G401 (cell line): ENCODE measurements at places on chromosomes 3 and 15.
A peak's percentile ranks its signal among the peaks of the same experiment; 100 is the strongest.

GRCh38 chr3:42836150-42837123 lies 27.2 kb downstream of the ACKR2 start:
- no peak for DNase-seq

DNA sequence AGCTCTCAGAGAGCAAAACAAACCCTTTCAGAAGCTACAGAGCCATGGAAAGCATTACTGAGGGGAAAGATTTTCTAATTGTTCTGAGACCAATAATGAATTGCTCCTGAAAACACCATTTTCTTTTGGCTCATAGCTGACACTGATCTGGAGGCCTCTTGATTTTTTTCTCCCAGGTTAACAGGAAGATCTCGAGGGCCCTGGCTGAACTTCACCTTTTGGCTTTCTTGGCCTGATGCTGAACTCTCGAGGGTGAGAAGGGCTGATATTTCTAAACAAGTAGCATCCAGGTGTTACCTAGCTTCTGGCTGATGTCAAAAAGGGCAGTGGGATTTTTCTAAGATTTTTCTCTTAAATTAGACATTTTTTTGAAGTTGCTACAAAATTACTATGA lies 19.9 kb upstream of the NFKBIZ start:
- DNase-seq = no peak

GRCh38 chr15:101246824-101247745 lies 4.8 kb downstream of the CHSY1 start:
- DNase-seq = no peak

DNA sequence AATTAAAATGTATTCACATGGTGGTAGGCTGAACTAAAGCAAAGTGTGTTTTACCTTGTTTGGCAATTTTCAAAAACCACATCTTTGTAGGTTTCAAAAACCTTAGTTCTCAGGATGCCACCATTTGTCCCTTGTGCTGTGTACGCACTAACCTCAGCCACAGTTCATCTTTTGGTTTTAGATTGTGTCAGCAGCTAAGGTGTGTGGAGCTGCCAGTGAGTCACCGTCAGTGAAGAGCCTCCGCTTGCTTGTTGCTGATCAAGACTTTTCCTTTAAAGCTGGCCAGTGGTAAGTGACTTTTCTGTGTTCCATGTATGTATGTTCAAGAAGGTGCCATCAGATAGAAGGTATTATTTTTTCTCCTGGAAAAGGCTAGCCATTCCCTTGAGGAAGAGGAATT lies 21.1 kb downstream of the OXNAD1 start:
- DNase-seq = no peak

DNA sequence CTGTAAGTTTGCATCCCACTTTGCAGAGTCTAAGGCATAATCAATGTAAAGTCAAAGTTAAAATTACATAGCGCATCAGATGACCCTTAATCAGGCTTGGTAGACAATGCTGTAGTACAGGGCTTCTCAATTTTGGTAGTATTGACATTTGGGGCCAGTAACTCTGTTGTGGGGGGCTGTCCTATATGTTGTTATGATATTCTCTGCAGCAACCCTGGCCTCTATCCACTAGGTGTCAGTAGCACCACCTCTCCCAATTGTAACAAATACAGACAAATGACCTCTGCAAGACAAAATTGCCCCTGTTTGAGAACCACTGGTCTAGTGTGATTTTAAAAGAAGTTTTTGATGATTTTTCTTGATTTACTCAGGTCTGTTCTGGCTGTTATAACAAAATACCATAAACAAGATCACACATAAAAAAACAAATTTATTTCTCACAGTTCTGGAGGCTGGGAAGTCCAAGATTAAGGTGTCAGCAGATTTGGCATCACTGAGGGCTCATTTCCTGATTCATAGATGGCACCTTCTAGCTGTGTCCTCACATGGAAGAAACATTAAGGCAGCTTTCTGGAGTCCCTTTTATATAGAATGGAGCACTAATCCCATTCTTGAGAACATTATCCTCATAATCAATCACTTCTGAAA lies 37.6 kb upstream of the SLC9A9 start:
- peak; percentile 58 for DNase-seq

DNA sequence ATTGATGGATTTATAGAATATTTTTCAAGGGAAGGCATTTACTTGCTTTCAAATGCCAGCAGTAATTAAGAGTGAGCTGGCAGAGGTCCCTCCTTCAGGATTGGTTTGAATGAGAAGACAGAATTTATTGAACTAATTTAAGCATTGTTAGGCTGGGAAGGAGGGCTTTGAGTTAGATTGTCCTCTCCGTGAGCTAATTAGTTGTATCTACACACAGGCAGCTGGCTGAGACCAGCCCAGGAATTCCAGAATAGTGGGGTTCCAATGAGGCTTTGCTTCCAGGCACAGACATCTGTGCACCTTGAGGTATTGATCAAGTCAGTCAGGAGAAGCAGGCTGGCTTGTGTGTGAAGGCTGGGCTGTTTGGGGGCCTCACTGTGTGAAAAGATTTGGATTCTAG lies 124.0 kb upstream of the WNT5A start:
- DNase-seq = peak; percentile 19

- DNase-seq = no peak
Observed at GRCh38 chr3:138203938-138204337, 16.8 kb downstream of the ARMC8 start.

DNA sequence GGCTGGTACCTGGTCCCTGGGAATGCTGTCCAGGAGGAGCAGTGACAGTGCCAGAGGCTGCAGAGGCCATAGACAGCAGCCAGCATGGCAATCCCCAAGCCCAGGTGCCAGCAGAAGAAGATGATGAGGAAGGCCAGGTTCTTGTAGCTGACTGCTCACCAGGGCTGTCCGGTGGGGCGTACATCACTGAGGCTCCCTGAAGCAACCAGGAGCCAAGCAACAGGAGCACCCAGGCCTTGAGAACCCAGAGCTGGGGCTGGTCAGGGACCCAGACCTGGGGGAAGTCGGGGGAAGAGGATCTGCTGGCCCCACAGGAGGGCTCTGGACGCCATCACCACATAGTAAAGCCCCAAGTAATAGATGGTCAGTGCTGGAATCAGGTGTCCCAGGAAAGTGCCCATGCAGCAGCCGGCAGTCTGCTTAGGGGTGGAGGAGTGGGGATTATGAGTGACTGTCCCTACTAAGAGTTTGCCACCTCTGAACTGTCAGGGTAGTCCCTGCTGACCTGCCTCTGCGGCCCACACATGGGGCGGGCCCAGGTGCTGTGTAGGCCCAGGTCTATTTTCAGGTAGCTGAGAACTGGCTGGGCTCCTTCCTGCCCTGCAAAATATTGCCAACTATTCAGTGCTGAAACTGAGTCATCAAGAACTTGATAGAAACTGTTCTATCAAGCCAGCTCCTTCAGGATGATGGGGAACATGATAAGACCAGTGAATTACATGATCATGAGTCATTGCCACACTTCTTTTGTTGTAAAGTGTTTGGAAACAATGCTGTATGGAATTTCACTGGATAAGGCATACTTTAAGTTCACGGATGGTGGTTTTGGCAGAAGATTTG lies 68.7 kb downstream of the CHRD start:
- DNase-seq = no peak

DNA sequence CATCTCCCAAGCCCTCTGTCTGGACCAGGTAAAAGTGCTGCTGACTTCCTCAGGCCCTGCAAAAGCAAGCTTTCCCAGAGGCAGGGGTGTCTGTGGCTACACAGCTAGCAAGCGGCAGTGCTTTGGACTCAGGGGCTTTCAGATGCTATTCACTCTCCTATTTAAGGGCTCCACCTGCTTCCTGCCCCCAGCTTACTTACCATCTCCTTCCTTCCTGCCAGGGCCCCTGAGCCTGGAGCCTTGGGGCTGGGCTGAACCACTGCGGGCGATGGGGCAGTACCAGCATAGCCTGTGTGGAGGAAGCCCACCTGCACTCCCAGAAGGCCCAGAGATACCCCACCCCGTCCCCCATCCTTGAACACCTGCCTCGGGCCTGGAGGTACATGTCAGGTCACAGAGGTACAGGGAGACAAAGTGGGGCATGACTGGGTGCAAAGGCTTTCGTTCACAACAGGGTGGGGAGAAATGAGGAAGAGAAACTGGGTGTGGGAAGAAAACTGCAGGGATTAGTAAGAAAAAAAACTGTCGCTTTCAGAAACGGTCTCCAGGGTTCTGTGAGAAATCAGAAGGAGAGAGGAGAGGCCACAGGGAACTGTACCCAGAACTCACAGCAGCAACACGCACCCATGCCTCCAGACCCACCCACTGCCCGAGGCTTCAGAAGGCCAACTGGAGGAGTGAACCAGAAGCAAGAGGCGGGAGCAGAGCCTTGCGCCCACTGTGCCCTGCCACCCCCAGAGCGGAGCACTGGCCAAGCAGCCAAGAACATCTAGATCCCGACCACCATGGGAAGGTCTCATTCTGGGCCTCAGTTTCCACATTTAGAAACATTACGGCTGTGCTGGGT lies 49.5 kb downstream of the CCDC12 start:
- DNase-seq = no peak

DNA sequence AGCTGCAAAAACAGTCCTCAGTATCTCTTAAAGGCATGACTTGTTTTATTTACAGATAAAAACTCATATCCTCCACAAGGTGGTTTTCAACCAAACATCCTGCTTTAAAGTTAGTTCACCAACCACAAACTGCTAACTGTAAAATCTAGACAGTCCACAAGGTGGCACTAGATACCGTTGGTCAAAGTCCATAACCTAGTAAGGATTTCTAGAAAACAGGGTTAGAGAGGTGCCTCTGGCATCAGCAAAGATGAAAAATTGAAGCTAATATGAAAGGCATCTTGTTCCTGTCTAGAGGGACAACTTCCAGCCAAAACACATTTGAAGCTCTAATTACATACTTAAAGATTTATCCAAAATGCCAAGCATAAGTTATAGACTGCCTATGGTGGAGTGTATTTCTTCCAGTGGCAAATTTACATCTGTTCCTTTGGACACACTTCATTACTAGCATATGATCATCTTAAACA lies 56.0 kb downstream of the ZMAT3 start:
- DNase-seq = peak; percentile 80

- DNase-seq = no peak
Observed at GRCh38 chr15:98700519-98700918, 52.2 kb downstream of the IGF1R start.

DNA sequence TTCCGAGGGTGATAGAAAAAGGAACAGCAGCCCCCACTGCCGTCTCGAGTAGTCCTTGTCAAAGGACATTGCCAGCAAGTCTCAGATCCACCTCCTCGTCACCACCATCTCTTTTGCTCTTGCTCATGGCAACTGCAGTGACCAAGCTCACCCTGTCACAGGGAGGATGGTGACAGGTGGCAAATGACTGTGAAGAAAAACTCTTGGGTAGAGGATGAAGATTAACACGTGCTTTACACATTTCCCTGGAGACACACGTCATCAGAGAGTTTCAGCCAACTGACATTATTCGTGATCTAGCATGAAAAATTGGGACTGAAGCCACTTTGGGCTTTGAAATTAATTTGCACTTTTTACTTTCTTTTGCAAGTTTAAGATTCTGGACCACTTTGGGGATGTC lies 174.3 kb downstream of the EBLN2 start:
- no peak for DNase-seq

DNA sequence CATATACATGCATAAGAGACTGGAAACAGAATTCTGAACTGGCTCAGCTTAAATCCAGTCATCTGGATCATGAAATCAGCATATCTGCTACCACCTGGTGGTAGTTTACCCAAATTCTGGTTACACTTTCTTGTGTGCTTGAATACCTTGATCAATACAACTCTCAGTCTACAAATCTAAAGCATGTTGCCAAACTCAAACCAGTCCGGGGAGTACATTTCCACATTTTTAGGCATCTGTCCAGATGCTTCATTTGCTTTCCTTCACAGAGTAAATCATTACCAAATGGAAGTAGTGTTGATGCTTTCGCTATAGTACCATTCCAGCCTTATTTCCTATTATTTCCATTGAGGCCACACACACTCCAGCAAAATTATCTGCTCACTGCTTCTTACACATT lies 126.4 kb downstream of the P2RY1 start:
- no peak for DNase-seq

- DNase-seq = no peak
Observed at GRCh38 chr3:166209701-166210100, 372.5 kb upstream of the BCHE start.

DNA sequence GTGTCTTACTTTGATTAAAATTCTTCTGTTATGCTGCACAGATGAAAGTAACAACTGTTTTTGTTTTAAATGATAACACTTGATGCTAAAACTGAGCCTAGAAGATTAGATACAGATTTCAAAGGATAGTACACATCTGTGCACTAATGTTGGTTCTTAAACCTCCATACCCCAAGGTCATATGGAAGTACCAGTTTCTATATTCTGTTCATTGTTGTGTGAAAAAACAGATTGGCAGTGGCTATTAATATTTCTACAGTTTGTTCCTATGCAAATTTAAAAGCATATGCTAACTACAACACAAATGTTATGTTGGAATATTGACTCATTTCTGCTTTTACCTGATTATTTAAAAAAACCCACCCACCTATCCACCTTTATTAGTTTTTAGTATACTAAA lies 32.0 kb upstream of the GBE1 start:
- DNase-seq = no peak

GRCh38 chr3:102193255-102193654 lies 241.6 kb upstream of the ZPLD1 start:
- no peak for DNase-seq

- DNase-seq = no peak
Observed at GRCh38 chr15:52257734-52258062, 37.9 kb downstream of the MYO5C start.

DNA sequence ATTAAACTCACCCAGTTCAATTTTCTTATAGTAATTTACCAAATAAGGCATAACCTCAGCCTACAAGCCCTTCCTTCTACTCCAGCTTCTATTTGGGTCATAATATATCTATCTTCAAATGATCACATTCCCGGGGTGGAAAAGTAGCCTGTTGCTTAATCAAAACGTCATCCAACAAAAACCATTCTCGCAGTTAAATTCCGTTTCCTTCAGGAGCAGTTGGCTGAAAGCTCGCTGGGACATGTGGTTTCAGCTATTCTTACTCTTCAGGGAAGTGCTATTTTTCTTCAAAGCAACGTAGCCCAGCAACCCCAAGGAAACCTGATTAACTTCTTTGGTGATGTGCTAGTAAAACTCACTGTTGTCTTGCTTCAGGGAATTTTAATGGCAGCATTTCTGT lies 59.6 kb downstream of the MAGI1 start:
- peak; percentile 37 for DNase-seq

DNA sequence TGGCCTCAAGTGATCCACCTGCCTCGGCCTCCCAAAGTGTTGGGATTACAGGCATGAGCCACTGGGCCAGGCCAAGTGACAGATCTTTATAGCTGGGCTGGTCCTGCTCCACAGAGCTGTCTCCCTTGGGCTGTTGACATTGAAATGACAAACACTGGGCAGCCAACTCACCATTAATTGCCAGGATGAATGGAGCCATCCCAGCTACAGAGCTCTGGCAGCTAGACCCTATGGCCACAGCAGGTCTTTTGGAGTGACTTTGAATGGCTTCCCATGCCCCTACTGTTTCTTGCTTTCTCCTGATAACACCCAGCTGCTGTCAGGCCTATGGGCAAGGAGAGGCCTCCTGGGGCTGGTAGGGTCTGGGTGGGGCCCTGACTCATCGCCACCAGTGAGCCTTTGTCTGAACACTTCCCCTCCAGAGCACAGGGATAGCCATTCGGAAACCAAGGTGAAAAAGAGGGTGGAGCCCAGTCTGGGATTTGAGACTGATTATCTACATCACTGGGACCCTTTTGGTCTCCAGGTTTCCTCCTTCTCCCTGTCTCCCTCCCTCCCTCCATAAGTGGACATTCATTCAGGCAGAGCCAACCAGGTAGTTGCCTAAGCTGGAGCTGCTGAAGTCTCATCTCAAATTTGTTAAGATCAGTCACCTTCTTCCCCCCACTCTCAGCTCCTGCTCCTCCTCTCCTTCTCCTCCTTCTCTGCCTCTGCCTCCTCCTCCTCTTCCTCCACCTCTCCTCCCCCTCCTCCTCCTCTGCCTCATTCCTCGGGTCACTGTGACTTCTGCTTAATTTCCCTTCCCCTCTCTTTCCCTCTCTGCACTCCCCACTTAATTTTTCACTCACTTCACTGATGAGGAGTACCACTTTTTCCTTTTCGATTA lies 34.0 kb downstream of the BHLHE40 start:
- no peak for DNase-seq
